Activated naive CD4-positive, alpha-beta T cell treated with Interleukin-2 at 50 U/mL for 16 hours (primary cell): ENCODE measurements at places on chromosomes 6 and 20.

DNA sequence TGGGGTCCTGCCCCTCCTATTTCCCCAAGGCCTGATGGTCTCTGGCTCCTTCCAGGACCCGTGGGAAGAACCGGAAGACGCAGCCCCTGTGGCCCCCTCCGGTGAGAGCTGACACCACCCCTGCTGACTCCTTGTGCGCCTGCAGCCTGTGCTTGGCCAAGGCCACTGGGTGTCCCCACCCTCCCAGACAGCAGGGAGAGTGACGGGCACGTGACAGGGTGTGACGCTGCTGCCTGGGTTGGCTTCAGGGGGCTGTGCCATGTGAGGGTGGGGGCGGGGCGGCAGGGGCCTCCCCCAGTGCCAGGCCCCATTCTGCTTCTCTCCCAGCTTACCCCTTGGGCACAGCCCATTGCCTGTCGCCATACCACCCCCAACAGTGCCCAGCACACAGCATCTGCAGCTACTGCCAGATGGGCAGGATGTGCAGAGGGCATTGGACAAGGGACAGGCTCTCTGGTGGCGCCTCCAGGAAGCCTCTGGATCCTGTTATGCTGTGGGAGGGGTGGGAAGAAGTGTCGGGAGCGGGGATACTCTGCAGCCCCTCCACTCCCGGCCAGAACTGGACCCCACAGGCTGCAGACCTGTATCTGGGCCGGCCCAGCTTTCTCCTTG lies 2.9 kb downstream of the BIRC7 start:
- no peak for DNase-seq

DNA sequence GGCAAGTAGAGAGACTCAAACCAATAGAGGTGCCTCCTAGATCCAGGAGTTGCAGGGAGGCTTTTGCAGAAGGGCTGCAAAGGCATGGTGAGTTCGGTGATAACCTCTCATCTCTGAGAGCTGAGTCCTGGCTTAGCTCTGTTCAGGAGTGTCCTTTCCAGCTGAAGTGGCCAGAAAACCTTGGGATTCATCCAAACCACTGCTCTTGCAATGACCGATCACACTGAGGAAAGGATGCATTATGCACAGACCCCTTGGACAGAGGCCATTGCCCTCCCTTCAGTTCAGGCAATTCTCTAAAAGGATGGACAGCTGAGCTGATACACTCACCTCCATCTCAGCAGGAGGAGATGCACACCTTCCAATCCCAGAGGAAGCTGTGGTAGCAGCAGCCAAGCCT lies 158.8 kb upstream of the ENPP5 start:
- no peak for DNase-seq

DNA sequence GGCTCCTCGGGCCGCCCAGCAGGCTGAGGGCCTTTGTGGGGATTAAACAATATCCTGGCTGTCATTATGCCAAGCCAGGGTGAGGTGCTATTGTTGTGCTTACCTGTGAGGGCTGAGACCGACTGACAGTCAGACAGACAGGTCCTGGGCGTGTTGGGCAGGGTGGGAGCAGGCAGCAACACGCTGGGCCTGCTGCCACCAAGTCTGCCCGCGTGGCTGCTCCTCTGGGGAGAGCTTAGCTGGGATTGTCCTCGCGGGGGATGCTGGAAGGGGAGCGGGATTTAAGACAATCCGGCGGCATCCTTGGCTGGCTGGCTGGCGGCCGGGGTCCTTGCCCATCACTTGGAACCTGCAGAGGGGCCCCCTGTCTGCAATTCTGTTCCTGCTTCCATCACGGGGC lies 20.0 kb downstream of the ITPR3 start:
- no peak for DNase-seq

GRCh38 chr20:22407237-22408193 lies 176.9 kb downstream of the FOXA2 start:
- DNase-seq, result no peak

DNA sequence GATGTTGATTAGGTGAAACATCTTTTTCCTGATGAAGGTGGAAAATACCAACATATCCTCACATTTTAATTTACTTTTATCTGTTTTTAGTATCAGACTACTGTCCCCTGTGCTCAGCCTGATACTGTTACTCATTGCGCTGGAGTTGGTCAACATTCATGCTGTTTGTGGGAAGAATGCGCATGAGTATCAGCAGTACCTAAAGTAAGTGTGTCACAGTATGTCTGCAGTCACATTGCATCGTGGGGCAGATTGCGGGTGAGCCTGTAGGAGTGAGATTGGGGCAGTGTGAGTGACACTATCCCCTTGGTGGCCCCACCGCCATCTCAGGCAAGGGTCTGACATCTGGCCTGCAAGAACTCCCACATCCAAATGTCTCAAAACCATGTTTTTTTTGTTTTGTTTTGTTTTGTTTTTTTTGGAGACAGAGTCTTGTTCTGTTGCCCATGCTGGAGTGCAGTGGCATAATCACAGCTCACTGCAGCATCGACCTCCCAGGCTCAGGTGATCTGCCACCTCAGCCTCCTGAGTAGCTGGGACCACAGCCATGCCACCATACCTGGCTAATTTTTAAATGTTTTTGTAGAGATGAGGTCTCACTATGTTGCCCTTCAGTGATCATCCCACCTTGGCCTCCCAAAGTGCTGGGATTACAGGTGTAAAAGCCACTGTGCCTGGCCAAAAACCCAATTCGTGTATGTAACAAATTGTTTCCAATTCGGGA lies 27.8 kb downstream of the ERMARD start:
- no peak for DNase-seq

- no peak for DNase-seq
Measured at GRCh38 chr20:5786930-5787795, 37.0 kb downstream of the SHLD1 start.

GRCh38 chr20:50293284-50294139 lies 102.9 kb downstream of the CEBPB start:
- no peak for DNase-seq
